Bladder microvascular endothelial cell (primary cell): ENCODE measurements at places on chromosomes 1 and 21. TPM values are rescaled to one million over a fixed set of nuclear protein-coding genes. Genes with fewer than 3 reads are reported as not detected.

The MYCL gene
- 0.16 and 0.44 TPM in 2 replicates for total RNA-seq

The SLC9C2 gene
- under 0.01 TPM in 1 of 2 replicates, not detected in the other for total RNA-seq

The PPIH gene
- 19.9 and 26.2 TPM in 2 replicates for total RNA-seq

The RAP1GAP gene
- under 0.01 and 0.31 TPM in 2 replicates for total RNA-seq

The C1orf198 gene
- total RNA-seq = 8.9 and 26.9 TPM in 2 replicates

The GJA8 gene
- not detected in 2 replicates for total RNA-seq

The TEDDM1 gene
- not detected in 2 replicates for total RNA-seq

The WLS gene
- 45.7 and 86.3 TPM in 2 replicates for total RNA-seq

The BRINP3 gene
- not detected in 2 replicates for total RNA-seq

The GPR25 gene
- total RNA-seq = not detected in 2 replicates

The BRDT gene
- total RNA-seq = not detected in 2 replicates

The KIF14 gene
- 4.5 and 7.9 TPM in 2 replicates for total RNA-seq

The FNDC5 gene
- 0.81 and 2.7 TPM in 2 replicates for total RNA-seq

The OLFM3 gene
- total RNA-seq = not detected in 2 replicates

The E2F2 gene
- total RNA-seq = 1.9 and 2.8 TPM in 2 replicates

The MSH4 gene
- under 0.01 and 0.25 TPM in 2 replicates for total RNA-seq

The NTPCR gene
- 7.1 and 12.1 TPM in 2 replicates for total RNA-seq

The PROK1 gene
- total RNA-seq = not detected in 2 replicates

The FAM131C gene
- under 0.01 TPM in 1 of 2 replicates, not detected in the other for total RNA-seq

The LCE1E gene
- not detected in 2 replicates for total RNA-seq

The ATF3 gene
- total RNA-seq = 2.6 and 21.5 TPM in 2 replicates

The ATP1A2 gene
- not detected in 2 replicates for total RNA-seq

The MYOC gene
- total RNA-seq = not detected in 2 replicates

The FMO2 gene
- total RNA-seq = 0.13 and 0.32 TPM in 2 replicates

The TAF12 gene
- total RNA-seq = 25.3 and 30.8 TPM in 2 replicates

The GNB1 gene
- total RNA-seq = 78.7 and 202 TPM in 2 replicates

The HSF2BP gene
- total RNA-seq = 0.32 and 0.76 TPM in 2 replicates

The ACKR1 gene
- not detected in 2 replicates for total RNA-seq

The RAB7B gene
- not detected in 2 replicates for total RNA-seq

The SEC16B gene
- 1.1 and 1.8 TPM in 2 replicates for total RNA-seq

The SLFNL1 gene
- total RNA-seq = 0.32 and 0.69 TPM in 2 replicates

The PINK1 gene
- 48.4 and 69.4 TPM in 2 replicates for total RNA-seq

The ALDH9A1 gene
- total RNA-seq = 71.4 and 80.2 TPM in 2 replicates

The ACTA1 gene
- not detected in 2 replicates for total RNA-seq

The KRTCAP2 gene
- 96.2 and 98.4 TPM in 2 replicates for total RNA-seq

The CHIT1 gene
- total RNA-seq = not detected in 2 replicates

The ERVH48-1 gene
- total RNA-seq = not detected in 2 replicates

The TEKT2 gene
- total RNA-seq = 0.25 TPM in 1 of 2 replicates, not detected in the other

The PLA2G2F gene
- not detected in 2 replicates for total RNA-seq

The PRDM2 gene
- 6.5 and 17.5 TPM in 2 replicates for total RNA-seq

The SPRR4 gene
- not detected in 2 replicates for total RNA-seq

The MYOG gene
- not detected in 2 replicates for total RNA-seq

The HSPA13 gene
- 23.0 and 46.6 TPM in 2 replicates for total RNA-seq
